ENCODE measurements at places on chromosomes 2 and 18. TPM values are rescaled to one million over a fixed set of nuclear protein-coding genes. Genes with fewer than 3 reads are reported as not detected.

DNA sequence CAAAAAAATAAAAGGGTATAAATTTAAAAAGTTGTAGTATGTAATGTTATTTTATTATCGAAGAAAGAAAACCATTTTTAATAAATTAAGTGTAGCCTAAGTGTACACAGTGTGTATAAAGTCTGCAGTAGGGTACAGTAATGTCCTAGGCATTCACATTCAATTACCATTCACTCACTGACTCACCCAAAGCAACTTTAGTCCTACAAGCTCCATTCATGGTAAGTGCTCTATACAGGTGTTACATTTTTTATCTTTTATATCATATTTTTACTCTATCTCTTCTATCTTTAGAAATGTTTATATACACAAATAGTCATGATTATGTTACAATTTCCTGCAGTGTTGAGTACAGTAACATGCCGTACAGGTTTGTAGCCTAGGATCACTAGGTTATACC is 59.5 kb downstream of the RABL2A start:
- DNase-seq, result no peak

PREPL gene
- total RNA-seq, result 30.7 TPM

ACADL gene
- total RNA-seq, result not detected

TEX44 gene
- not detected for total RNA-seq

- DNase-seq, result no peak
Observed at GRCh38 chr2:74499267-74499939, at the start of gene LBX2. Gene LBX2, minus strand, starts transcription at chr2:74499603. Its CDS starts 66 bp downstream, at chr2:74499537.

GRCh38 chr18:69705987-69706386 is 241.7 kb downstream of the CD226 start:
- DNase-seq, result no peak

RBM43 gene
- total RNA-seq, result 18.2 TPM

DNER gene
- total RNA-seq, result 0.07 TPM

All from T-cell (primary cell).